ENCODE measurements at places on chromosomes 16 and 17. TPM values are rescaled to one million over a fixed set of nuclear protein-coding genes. Genes with fewer than 3 reads are reported as not detected.

Gene SDK2
- total RNA-seq, result under 0.01 TPM

DNA sequence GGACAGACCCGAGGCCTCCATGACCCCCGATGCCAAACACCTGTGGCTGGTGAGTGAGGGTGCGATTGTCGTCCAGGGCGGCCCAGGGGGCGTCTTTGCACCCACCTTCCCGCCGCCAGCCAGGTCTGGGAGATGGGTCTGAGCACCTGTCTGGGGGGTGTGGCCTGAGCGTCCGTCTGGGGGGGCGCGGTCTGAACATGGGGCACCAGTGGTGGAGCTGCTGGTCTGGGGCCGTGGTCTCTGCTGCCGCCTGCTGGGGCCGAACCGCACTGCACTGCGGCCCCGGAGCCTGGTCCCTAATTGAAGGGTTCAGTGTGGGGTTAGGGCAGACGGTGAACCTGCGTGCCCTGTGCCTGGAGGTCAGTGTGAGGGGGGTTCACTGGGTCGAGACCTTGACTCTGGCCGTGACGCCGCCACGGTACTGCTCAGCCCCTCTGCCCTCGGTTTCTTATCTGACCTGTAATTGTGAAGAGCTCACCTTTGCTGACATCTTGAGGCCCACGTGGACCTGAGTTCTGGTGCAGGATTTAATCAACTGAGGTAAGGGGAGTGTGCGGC is 12.6 kb upstream of the TCF25 start:
- peak; percentile 17 for DNase-seq

DNA sequence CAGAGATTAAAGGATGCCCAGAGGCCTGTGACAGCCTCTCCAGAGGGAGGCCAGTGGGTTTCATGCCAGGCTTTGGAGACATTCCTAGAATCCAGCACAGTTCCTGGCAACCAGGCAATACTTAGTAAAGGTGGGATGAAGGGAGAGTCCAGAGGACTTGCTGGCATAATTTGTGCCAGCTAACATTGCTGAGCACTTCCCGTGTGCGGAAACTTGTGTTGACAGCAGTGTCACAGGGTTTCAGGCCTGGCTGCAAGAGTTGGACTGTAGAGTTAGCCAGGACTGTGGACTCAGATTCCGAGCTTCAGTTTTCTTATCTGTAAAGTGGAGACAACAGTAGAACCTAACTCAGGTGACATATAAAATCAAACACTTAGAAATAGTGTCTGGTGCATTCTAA is 141.7 kb downstream of the SALL1 start:
- no peak for DNase-seq

Gene DNAAF8
- 0.54 TPM for total RNA-seq

Gene DYNLRB2
- total RNA-seq, result not detected

GRCh38 chr17:58060596-58061191 is 22.5 kb upstream of the DYNLL2 start:
- peak; percentile 13 for DNase-seq

Gene TUBB3
- total RNA-seq, result 311 TPM

Gene CMTM2
- not detected for total RNA-seq

Gene SNAI3
- total RNA-seq, result not detected

Gene TMEM204
- total RNA-seq, result 7.0 TPM

DNA sequence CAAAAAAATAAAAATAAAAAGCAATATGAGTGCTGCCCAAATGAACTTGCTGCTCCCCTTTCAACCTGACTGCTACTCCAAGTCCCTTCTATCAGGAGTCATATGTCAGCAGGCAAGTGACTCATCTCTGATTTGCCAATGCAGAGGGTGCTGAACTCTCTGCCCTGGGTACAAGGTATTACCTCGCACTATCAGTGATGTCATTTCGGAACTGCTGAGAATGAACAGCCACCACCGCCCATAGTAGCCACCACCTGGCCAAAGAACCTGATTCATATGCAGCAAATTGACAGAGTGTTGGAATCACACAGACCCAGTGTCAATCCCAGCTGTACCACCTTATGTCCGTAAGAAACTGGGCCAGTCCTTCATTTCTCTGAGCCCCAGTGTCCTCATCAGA is 31.2 kb downstream of the LYRM9 start:
- DNase-seq, result no peak

- peak; percentile 46 for DNase-seq
These were observed 16.9 kb downstream of the GRIN2C start for GRCh38 chr17:74842599-74843351.

- peak; percentile 42 for DNase-seq
These were observed 623 bp downstream of the E4F1 start for GRCh38 chr16:2223942-2224486.

DNA sequence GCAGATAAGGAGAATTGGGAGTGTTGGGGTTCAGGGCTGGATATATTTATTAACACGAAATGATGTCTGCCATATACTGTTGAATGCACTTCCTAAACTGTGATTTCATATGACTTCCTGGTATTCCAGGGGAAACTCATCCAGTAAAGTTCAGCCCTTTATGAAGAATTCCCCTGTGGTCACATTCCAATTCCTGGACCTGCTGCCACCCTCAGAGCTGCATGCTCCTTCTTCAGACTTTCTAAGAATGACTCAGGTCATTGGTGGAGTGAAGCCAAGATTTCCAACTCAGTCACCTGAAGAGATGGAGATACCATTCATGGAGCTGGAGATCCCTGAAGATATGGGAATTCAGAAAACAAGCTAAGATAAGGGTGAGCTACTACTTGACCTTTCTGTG is 114.2 kb upstream of the TMEM97 start:
- DNase-seq, result peak; percentile 54

DNA sequence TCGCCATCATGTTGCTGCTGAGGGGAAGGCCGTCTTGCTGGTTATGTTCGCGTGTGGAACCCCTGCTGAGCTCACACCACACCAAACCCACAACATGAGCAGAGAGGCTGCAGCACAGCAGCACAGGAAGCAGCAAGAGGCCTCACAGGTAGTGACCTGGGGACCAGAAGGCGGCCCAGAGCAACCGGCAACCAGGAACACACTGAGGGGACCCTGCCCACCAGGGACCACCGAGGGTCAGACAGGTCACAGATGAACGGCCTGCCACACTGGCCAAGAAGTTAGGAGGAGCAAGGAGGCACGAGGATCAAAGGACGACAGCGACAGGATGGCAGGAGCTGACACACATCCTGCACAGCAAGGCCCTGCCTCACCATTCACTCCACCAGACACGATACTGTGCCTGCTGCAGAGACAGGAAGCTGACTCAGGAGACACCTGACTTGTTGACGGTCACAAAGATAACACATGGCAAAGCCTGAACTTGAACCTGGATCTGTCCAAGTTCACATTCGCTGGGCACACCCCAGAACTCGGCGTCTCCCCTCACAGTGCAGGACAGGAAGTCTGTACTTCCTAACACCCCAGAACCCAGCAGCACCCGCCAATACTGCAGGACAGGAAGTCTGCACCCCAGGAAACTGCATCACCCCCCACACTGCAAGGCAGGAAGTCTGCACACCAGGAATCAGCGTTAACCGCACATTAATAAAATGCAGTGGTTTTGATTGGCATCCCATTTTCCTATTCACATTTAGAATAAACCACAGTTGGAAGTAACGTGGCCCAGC is 98.5 kb downstream of the ZNF778 start:
- DNase-seq, result peak; percentile 89

GRCh38 chr17:69030169-69030568 is 30.6 kb downstream of the ABCA9 start:
- peak; percentile 8 for DNase-seq

- DNase-seq, result peak; percentile 88
These were observed 265.1 kb downstream of the PRKCA start for GRCh38 chr17:66567234-66568170.

- DNase-seq, result peak; percentile 99
These were observed 251.1 kb downstream of the SEC14L1 start for GRCh38 chr17:77391668-77392375.

- DNase-seq, result no peak
These were observed 230.7 kb downstream of the BCAS3 start for GRCh38 chr17:60908324-60908723.

- no peak for DNase-seq
These were observed 4.9 kb downstream of the PRCD start for GRCh38 chr17:76544546-76545365.

Gene ACSM2A
- not detected for total RNA-seq

Gene CACNG3
- not detected for total RNA-seq

DNA sequence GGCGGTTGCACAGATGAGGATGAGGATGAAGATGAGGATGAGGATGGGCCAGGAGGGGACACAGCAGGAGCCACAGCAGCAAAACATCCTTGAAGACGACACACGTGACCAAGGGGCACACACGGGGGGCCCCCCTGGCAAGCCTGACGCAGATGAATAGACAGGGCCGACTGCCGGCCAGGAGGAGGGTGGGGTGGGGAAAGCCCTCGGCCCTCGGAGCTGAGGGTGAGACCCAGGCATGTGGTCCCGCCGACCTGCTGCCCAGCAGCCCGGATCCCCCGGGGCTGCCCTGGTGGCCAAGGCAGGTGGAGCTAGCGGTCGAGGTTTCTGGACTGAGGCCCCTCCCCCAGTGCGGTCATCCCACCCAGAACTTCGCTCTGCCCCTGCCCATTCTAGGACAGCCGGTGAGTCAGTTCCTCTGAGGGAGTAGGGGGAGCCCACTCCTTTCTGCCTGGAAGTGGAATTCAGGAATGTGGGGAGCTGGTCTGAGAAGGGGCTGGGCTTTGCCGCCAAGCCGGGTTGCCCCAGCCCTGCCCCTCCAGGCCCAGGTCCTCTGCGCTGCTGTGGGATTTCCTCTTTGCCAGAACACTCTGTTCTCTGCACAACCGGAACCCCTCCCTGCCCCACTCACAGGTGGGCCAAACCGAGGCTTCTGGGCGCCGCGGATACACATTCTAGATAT is 9.9 kb downstream of the CYGB start:
- peak; percentile 80 for DNase-seq

Gene WNT9B
- total RNA-seq, result not detected

DNA sequence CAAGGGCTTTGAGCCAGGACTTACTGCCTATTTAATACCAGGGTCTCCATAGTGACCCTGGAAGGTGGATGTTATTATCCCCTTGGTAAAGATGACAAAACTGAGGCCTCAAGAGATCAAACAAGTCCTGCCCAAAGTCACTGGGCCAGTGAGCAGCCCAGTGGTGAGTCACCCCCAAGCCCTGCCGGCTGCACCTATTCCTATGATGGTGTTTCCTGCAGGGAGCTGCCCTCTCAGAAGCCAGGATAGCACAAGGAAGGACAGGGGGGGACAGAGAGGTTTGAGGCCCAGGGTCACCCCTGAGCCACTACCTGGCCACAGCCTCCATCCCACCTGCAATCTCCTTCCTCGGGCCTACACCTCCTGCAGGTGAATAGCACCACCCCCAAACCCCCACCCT is 90.9 kb downstream of the SDK2 start:
- DNase-seq, result no peak

Gene KRTAP2-3
- total RNA-seq, result 1.4 TPM

DNA sequence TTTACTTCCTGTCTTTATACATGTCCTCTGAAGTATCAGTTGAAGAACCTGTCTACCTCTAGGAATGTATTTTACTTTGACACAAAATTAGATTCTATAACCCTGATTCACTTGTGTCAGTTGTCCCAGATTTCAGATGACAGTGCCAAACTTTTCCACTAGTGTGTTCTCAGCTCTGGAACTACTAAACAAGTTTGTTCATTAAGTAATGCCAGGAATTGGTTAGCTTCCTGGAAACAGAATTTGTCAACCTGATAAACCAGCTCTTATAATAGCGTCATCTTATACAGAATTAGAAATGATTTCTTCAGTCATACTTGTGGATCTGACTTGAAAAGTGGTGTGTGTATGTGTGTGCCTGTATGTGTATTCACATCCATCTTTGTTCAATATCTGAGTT is 7.4 kb downstream of the MAP3K3 start:
- no peak for DNase-seq

- no peak for DNase-seq
These were observed 1.2 kb upstream of the IGSF6 start for GRCh38 chr16:21653571-21653970.

Gene PIMREG
- 19.4 TPM for total RNA-seq

Gene LRRC46
- not detected for total RNA-seq

- DNase-seq, result no peak
These were observed 5.1 kb upstream of the CPSF4L start for GRCh38 chr17:73266796-73267195.

- DNase-seq, result no peak
These were observed 221.7 kb upstream of the XYLT1 start for GRCh38 chr16:17692484-17692883.

DNA sequence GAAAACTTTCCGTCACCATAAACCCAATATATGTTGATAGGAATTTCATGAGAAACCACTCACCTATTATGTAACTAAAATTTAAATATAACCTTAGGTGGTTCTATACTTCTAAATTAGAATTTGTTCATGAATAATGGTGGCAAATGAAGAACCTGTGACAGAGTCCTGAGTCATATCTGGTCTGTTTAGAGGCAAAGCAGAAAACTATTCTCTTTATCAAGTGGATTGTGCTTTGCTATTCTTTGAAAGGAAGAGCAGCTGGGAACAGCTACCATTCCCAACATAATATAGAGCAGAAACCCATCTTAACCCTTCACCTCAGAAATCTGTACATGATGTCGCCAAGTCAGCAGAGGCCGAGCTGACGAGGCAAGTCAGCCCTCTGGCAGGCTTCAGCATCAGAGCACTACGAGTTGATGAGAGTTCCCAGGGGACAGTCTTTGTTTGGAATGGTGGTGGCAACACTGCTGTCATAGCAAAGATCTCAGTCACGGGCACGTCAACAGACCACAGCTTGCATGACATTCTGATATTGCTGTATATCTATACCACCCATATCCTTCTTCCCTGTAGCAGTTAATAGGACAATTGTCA is 631.9 kb upstream of the CA10 start:
- no peak for DNase-seq

DNA sequence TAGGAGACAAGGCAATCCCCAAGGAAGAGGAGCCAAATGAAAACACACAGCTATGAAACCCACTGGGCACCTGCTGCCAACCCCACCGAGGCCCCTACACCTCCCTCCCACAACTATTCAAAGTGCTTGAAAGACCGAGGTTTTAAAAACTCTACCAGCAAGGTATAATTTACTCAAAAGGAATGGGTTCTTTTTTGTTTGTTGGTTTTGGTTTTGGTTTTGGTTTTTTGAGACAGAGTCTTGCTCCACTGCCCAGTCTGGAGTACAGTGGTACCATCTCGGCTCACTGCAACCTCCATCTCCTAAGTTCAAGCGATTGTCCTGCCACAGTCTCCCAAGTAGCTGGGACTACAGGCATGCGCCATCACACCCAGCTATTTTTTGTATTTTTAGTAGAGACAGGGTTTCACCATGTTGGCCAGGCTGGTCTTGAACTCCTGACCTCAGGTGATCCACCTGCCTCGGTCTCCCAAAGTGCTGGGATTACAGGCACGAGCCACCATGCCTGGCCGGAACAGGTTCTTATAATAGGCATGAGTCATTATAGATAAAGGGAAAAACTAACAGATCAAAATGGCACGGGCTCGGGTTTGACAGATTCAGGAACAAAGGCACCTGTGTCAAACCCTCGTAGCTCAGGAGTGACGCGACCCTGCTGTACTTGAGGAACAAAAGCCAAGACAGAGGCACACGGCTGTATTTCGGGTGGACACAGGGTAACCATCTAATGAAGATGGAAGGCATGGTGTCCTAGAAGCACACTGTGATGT is 40.7 kb downstream of the COTL1 start:
- DNase-seq, result no peak

GRCh38 chr17:57106107-57106835 is 21.2 kb downstream of the AKAP1 start:
- no peak for DNase-seq
